ENCODE measurements at places on chromosomes 1 and 21.

- no peak for DNase-seq
Measured at GRCh38 chr1:11144570-11145256, 44.4 kb upstream of the ANGPTL7 start.

- DNase-seq: no peak
Measured at GRCh38 chr1:29712284-29712651, 475.9 kb downstream of the PTPRU start.

DNA sequence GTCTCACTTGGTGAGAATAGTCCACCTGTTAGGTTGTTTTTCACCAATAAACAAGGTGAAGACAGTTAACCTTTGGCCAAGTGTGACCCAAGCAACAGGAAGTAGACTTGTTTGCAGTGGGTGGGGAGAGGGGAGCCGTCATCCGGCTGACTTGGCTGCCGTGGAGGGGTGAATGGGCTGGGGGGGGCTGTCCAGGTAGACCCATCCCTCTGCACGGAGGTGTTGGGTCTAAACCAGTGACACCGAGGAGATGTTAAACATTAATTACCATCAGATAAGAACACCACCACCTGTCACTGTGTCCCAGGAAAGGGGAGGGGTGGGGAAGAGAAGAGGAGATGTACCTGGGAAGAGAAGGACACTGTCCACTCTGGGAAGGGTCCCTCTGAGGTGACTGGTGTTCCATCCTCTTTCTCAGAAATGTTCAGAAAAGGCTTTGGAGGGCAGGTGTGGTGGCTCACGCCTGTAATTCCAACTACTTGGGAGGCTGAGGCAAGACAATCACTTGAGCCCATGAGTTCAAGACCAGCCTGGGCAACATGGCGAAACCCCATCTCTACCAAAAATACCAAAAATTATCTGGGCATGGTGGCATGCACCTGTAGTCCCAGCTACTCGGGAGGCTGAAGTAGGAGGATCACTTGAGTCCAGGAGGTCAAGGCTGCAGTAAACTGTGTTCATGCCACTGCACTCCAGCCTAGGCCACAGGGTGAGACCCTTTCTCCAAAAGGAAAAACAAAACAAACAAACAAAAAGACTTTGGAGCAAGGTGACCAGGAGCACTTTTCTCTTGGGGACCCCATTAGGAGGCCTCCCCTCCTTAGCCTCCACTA lies 6.7 kb upstream of the MYOM3 start:
- DNase-seq: no peak

GRCh38 chr1:169062152-169062551 lies 44.3 kb upstream of the ATP1B1 start:
- no peak for DNase-seq

GRCh38 chr1:3461934-3462275 lies 7.4 kb downstream of the ARHGEF16 start:
- no peak for DNase-seq

All from activated CD8-positive, alpha-beta memory T cell treated with anti-CD3 and anti-CD28 coated beads, Interleukin-2, amount 50 U/mL, for 4 hours (primary cell).